Stimulated activated naive CD4-positive, alpha-beta T cell (primary cell): ENCODE measurements at places on chromosomes 2 and 18.

GRCh38 chr2:11539317-11540147 lies 5.7 kb downstream of the GREB1 start:
- DNase-seq, result no peak

GRCh38 chr2:227025510-227025909 lies 138.5 kb downstream of the COL4A4 start:
- DNase-seq, result no peak

- no peak for DNase-seq
These were observed 139.6 kb downstream of the TCF4 start for GRCh38 chr18:55448420-55448819.

DNA sequence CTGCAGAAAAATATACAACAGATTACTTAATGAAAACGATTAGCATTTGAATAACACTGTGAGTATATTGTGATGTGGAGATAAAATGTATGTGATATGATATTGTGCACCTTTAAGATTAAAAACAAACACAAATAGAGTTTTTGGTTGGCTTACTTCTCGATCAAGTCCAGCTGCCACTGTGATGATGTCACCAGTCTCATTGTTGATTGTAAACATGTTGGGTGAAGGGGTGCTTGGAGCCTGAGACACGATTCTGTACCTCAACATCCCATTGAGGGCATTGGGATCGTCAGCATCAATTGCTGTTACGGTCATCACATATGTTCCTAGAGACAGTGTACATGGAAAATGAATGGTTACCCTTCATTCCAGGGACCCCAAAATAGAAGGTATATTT lies 174.1 kb downstream of the CDH2 start:
- DNase-seq, result no peak

DNA sequence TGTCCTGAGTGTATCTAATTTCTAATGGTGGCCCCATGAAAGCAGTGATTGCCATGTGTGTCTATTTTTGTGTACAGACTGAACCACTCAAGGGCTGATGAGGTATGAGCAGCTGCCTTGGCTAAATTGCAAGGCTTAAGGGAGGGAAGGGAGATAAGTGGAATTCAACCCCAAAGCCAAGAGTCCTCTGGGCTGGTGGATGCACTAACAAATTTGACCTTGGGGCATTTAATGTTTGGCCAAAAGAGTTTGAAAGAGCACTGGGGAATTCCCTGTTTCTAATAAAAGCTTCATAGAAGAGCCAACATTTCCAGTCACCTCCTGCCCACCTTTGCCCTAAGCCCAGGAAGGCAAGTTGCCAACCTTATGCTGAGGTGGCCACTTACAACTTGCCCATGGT lies 172.1 kb downstream of the SETBP1 start:
- no peak for DNase-seq

DNA sequence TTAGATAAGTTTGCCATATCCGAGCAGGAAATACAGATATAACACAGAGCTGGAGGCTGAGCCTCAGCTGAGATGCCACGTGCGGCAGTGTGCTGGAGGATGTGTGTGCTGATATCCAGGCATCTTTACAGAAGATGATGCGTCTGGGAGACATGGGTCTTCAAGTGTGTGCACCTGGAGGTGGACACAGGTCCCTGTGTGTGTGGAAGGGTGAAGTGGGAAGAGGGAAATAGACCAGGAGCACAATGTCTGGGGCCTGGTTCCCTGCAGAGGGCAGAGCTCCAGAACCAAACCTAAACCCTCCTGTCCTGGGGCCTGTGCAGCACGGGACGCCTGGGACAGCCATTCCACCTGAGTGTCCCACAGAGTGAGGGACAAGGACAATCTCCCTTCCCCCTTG lies 180.3 kb upstream of the RAB12 start:
- no peak for DNase-seq

- DNase-seq, result no peak
These were observed 1.9 kb upstream of the STAT4 start for GRCh38 chr2:191152482-191153240.
